NCI-H82 (cell line): ENCODE measurements at places on chromosomes 2 and 18.

DNA sequence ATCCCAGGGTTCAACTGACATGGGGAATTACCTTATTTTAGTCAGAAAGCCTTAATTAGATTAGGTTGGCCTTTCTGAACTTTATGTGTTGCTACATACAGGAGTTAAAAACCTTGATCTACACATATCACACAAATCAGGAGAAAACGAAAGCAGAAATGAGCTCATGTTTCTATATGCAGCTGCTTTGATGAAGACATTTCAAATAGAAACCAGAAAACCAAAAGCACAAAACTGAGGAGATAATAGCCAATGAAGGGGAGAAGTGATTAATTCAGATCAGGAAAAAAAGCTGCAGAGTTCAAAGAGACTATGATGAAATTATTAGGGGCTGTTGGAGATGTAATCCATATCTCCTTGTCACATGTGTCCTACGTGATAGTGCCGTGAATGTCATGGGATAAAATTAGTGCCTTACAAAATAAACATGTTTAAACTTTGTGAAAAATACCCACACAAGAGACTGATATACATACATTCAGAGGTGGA lies 255.0 kb downstream of the CAMKMT start:
- DNase-seq: no peak

DNA sequence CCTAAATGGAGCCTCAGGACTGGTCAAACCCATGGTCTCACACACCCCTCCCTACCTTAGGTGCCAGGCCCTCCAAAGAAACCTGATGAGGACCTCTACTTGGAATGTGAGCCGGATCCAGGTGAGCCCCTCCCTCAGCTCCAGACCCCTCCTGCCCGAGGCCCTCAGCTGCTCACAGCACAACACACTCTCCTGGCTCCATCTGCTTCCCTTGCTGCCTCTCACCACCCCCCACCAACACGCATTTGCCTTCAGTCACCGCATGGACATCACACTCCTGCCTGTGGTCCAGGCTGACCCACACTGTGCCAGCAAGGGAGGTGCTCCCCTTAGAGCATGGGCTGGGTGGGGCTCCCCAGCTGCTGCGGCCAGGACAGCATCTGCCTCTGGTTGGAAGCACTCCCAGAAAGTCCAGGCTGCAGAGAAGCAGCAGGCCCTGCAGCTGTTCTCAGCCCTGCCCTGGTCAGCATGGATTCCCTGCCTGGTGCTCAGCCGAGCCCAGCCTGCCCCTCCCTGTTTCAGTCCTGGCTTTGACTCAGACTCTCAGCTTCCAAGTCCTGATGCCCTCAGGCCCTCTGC lies 15.1 kb downstream of the SH2D6 start:
- DNase-seq: peak; percentile 82

DNA sequence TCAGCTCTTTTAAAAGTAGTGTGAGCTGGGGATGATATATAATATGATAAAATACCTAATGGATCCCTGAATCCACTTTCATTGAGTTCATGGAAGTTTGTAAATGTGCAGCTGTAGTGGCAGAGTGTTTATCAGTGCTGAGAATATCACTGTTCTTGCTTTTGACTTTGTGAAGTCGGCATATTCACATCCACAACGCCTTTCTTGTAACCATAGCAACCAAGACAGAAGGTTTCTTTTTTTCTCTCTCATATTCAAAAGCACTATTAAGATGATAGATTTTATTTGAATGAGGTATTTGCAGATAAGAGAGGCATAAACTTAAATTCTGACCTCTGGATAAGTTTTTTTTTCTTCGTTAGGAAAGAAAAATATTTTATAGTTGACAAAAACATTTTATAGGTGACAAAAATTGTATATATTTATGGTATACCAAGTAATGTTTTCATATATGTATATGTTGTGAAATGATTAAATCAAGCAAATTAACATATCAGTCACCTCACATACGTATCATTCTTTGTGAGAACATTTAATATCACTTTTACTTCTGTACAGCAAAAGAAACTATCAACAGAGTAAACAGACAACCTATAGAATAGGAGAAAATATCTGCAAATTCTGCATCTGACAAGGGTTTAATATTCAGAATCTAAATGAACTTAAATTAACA lies 130.0 kb downstream of the PLCL1 start:
- no peak for DNase-seq

GRCh38 chr2:99389946-99390345 lies 52.8 kb downstream of the EIF5B start:
- no peak for DNase-seq

DNA sequence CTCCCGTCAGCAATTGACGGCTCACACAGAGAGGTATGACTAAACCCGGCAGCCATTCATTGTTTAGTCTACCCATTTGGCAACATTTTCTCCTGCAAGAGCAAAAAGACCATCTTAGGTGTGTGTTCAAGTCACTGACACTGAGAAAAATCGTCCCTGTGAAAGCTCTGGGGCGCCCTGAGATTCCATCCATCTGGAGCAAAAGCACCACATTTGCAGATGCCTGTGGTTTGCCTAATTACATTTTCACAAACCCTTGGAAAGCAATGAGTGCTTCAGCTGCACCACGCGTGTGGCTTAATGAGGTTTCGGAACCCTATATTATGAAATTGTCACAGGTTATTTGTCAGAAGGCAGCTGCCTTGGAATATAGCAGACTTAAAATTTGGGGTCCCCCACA lies 110.7 kb upstream of the PTPRM start:
- no peak for DNase-seq

DNA sequence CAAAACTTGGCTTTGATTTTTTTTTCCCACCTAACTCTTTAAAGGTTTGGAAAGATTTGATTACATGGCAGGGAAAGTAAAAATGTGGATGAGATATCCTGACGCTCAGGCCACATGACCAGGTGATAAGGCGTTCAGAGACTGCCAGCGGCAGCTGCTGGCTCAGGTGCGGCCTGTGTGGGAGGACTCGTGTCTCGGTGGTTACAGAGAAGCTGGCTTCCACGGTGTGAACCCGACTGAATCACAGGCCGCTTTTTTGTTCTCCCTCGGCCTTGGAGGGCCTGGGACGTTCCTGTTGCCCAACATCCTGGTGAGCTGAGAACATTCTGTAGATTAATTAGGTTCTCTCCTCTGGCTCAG lies 124.2 kb upstream of the ZNF516 start:
- no peak for DNase-seq

GRCh38 chr2:54629914-54630857 lies 93.3 kb upstream of the EML6 start:
- no peak for DNase-seq

- no peak for DNase-seq
These were observed 1.7 kb downstream of the VAPA start for GRCh38 chr18:9915291-9916076.

DNA sequence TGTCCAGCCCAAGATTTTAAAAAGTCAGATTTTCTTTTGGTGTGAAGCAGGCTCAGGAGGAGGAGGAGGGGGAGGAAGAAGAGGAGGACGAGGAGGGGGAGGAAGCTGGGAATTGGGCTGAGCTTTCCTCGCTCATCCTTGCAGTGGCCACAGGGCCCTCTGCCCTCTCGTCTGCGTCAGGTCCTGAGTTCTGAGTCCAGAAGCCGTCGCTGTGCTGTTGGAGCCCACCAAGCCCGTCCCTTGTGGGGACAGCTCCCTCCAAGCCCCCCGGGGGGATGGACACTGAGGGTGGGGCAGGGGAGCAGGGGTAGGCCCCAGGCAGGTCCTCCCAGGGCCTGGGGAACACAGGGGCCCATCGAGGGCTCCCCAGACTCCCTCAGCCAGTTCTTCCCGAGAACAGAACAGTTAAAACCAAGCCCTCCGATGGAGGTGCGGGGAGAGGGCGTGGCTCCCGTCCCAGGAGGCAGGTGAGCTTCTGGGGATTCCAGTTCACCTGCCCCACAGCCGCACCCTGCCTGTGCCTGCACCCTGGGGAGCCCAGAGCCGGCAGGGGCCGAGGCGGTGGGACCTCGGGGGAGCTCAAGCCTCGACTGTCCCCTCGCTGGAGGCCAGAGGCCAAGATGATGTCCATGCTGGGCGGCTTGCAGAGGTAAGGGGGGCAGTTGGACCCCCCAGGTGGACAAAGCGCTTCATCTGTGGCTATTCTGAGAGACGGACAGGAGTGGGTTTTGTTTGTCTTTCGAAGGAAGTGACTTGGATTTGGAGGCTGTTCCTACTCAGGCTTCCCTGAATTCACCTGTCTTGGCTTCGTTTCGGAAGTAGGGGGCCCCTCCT lies at the start of gene GAL3ST2:
Gene GAL3ST2 (plus strand): TSS at position 487 of the 834 bp plus-strand sequence. CDS start 134 bp downstream, at position 621.
- DNase-seq: no peak

DNA sequence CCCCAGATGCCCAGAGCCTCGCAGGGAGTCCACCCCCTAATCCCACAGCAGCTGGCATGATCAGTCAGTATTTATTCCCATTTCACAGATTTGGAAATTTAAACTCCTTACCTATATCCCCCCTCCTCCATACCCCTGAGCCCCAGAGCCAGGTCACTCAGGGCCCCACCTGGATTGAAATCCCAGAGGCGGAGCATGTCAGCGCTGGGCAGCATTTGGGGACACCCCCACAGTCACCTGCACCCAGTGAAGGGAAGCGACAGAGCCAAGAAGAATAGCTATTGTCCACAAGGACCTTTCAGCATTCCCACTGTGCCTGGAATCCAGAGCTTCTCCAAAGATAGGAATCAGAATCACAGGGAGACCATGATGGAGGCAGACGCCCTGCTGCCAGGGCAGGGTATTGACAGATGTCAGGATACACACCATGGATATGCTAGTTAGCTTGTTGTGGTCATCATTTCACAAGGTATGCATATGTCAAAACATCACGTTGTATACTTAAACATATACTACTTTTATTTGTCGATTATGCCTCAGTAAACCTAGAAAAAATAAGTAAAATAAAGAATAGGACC lies 968 bp upstream of the ASTL start:
- peak; percentile 9 for DNase-seq

DNA sequence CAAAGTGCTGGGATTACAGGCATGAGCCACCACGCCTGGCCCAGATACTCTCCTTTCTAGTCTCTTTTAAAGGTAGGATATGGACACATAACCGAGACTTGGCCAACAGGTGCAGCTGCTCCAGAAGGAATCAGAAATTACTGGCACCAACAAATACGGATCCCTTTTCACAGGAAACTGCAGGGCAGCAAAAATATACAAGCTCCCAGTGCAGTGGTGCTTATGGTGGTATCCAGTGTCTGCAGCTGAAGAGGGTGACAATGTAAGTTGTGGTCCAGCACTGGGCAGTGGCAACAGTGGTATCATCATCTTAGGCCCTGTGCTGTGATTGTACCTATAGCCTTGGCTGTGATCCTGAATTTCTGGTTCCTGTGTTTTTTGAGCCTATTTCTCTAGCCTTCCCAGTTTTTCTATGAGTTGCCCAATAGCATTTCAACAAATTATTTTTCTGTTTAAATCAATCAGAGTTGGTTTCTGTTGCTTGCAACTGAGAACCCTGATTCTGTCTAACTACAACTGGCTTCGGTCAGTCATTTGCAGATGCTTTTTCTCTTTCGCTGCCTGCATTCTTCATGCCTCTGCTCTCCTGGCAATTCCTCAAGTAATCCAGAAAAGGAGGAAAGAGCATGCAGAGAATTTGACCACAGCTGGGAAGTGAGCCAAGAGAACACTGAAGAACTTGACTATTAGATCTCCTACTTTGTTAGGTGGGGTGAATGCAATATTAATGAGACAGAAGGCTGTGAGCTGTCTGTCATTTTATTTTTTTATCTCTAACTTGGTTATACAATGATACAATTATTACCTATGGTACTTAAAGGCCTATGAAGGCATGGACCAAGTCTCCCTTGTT lies 30.8 kb upstream of the EML4 start:
- DNase-seq: no peak

GRCh38 chr2:26316845-26317244 lies 29.1 kb upstream of the SELENOI start:
- no peak for DNase-seq
